ENCODE measurements at places on chromosomes 7 and 10.

DNA sequence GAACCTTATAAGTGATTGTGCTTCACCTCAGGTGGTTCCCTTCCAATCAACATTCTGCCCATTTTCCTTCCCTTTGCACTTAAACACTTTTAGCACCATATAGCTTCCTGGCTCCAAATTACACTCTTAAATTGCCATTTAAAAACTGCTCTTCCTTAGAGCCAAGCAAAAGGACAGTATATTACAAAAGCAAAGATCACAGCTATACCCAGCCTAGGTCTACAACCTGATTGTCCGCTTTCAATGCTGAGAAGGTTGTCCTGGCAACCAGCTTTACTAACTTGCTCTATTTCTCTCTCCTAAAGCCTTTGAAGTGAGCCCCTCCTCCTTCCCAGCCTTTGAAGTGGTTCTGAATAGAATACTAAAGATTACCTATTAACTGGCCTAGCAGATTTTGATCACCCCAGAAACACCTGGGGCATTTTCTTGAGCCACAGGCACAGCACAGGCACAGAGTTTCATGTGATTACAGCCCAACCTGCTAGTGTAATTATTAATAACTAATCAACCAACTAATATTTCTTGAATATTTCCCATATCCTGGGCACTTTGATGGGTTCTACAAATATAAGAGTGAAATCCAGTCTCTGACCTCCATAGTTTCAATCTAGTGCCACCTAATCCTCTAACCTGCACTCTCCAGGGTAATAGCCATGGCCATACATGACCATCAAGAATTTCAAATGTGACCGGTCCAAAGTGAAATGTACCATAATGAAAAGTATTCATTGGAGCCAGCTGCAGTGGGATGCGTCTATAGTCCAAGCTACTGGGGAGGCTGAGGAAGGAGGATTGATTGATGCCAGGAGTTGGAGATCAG is 63.6 kb upstream of the TRIM24 start:
- DNase-seq: no peak

GRCh38 chr7:42734568-42734967 is 177.3 kb downstream of the C7orf25 start:
- DNase-seq: no peak

- DNase-seq: no peak
These were observed 342.7 kb upstream of the KLF6 start for GRCh38 chr10:4127518-4128315.

GRCh38 chr10:48976196-48976595 is 36.6 kb upstream of the LRRC18 start:
- DNase-seq: peak; percentile 11

GRCh38 chr7:99644431-99644830 is 27.7 kb downstream of the ZSCAN25 start:
- no peak for DNase-seq

DNA sequence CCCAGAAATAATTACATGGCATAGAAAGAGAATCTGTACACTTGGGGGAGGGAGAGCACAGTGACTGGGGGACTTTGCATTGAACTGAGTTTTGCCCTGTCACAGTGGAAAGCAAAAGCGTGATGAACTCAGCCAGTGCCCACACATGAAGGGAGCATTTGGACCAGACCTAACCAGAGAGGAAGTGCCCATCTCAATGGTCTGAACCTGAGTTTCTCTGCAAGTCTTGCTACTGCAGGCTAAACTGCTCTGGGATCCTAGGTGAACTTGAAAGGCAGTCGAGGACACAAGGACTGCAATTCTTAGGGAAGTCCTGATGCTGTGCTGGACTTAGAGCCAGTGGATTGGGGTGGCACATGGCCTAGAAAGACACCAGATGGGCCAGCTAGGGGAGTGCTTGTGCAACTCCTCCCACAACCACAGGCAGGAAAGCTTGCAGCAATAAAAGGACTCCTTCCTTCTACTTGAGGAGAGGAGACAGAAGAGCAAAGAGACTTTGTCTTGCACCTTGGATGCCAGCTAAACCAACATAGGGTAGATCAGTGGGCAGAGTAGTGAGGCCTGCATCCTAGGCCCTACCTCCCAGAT is 259.0 kb downstream of the GRM8 start:
- no peak for DNase-seq

- DNase-seq: no peak
These were observed 58.3 kb downstream of the CDK13 start for GRCh38 chr7:40008223-40008815.

- no peak for DNase-seq
These were observed 106.3 kb downstream of the ATXN7L1 start for GRCh38 chr7:105769901-105770628.

- DNase-seq: peak; percentile 72
These were observed 19.5 kb upstream of the ITGB8 start for GRCh38 chr7:20310963-20311742.

GRCh38 chr7:50543776-50544442 is 21.3 kb downstream of the DDC start:
- DNase-seq: no peak
